ENCODE measurements at places on chromosomes 1 and 21.

- no peak for DNase-seq
Observed at GRCh38 chr1:229199261-229200243, 71.4 kb upstream of the RAB4A start.

GRCh38 chr21:31566064-31566463, 93.4 kb upstream of the SOD1 start:
- DNase-seq: no peak

DNA sequence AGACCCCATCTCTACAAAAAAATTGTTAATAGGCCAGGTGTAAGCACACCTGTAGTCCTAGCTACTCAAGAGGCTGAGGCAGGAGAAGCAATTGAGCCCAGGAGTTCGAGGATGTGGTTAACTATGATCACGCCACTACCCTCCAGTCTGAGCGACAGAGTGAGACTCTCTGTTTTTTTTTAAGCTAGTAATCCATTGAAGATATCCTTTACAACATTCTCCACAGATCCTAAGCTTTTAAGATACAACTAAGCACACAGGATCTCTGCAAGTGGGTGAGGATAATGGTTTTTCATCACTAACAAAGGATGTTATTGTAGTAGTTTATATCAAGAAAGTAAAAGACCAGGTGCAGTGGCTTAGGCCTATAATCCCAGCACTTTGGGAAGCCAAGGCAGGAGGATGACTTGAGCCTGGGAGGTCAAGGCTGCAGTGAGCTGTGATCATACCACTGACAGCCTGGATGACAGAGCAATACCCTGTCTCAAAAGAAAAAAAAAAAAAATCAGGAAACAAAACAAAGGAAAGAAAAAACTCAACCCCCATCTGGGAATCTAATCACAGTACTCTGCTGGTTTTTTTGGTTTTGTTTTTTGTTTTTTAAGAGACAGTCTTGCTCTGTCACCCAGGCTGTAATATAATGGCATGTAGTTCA, 166.1 kb downstream of the RERE start:
- no peak for DNase-seq

DNA sequence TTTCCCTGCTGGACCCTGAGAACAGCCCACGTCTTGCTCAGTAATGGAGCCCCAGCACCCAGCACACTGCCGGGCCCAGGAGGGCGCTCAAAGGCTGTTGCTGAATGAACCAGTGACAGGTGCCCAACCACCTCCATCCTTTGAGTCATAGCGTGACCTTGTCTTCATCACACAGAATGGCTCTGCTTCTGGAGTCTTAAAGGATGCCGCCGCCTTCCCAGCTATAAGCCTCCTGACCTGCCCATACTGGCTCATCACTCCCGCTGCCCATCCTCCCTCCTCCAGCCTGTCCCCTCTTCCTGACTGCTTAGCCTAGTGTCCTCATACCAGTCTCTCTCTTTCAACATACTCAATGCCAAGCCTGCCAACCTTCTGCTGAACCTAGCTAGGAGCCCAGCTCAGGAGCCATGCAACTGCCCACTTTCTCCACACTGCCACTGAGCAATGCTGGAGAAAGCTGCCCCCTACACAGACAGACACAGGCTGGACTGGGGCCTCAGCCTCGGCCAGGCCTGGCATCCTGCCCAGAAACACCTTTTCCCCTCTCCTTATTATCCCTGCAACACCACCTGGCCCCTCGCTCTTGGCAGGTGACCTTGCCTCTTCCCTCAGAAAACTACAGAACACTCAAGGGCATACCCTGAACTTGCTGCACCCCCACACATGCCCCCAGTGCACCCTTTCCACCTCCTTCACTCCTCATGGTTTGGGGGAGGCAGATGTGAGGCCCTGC, 14.1 kb downstream of the TTC39A start:
- DNase-seq: no peak

DNA sequence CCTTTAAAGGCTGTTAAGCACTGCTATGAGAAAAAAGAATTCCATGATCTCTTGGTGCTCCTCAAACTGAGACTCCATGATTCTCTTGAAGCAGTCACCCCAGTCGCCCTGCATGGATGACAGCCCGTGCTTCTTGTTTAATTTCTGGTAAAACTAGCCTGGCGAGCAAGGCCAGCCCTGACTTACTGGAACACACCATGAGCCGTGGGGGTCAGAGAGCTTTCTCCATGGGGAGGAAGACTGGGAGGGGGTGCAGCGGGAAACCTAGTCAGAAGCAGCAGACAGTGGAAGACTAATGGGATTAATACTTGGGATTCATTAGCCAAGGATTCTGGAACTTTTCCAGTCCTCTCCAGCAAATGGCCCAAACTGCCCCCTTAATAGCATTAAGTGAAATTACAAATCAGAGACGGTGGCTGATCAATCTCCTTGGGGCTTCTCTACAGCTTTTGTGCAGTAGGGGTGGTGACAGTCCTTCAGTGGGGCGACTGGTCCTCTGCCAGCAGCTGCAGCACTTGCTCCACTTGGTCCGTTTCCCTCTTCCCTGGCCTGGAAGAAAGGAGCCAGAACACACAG, 57.2 kb upstream of the LRRN2 start:
- no peak for DNase-seq

DNA sequence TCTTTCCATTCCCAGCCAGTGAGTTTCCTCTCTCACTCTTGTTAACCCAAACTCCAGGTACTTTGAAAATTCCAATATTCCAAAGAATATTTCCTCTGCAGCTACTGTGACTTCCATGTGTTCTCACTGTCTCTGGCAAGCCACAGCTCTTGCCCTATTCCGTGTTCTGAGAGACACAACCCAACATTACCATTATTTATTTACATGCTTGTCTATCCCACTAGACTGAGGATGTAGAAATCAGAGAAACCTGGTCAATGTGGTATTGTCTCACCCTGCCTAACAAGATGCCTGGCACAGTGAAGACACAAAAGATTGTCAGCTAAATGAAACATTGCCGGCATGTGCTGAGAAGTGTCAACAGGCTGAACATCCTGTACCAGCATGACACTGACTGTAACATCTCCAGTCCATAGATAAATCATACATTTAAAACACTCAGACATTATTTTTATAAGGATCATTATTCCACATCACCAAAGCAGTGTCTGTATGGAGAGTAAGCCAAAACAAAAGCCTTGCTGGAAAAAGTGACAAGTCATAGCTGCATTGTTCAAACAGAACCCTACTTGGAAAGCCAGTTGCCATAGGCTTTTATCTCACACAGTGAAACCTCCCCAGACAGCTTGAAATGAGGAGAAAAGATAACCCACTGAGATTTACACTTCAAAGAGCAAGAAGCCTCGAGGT, 72.3 kb downstream of the SIPA1L2 start:
- DNase-seq: no peak

- DNase-seq: no peak
Observed at GRCh38 chr1:6596351-6596750, 6.3 kb downstream of the KLHL21 start.
